Left colon (tissue), 2 donors: ENCODE measurements at places on chromosomes 16 and 17. TPM values are rescaled to one million over a fixed set of nuclear protein-coding genes. Genes with fewer than 3 reads are reported as not detected.

DNA sequence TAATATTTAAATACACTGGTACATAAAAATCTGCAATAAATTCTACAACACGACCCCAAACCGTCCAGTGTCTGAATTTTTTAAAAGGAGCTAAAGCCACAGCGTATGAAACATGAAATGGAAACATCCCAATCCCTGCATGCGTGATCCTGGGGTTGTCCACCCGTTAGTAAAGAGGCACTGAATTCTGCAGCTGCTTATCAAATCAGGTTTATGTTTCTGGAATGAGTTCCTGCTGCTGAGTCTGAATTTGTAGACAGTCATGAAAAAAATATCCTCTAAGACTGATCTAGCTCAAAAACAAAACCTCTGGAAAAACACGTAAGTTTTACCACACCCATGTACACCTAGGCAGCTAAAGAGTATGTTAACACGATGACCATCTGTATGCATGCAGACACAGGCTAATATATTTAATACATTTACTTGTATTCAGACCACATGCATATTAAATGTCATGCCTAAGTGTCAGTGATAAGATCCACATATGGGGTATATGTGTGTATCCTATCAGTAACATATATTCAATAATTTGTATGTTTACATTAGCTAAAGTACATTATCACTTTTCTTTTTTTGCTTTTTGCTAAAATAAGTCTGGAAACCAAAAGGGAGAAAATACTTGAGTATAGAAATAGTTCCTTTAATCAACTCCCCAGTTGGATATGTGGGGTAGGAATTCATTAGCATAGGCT is 420.5 kb upstream of the PSMD7 start:
- DNase-seq: no peak

DNA sequence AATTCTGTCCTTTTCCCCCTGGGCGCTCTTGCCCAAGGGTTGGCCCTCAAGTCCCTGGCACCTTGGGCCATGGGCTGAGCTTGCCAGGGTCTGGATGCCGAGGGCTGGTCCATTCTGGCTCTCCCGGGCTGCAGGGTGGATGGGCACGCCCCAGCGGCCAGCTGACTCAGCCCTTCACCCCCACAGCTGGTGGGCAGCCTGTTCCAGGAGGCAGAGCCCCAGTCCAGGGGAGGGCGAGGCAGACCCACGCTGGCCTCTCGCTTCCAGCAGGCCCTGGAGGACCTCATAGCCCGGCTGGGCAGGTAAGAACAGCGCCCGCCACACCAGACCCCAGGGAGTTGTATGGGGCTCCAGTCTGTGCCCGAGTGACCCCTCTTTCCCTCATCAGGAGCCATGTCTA is 15.0 kb downstream of the MYO15B start:
- DNase-seq: no peak

GRCh38 chr16:48110000-48110399 is 45.8 kb downstream of the ABCC12 start:
- DNase-seq: no peak

DNA sequence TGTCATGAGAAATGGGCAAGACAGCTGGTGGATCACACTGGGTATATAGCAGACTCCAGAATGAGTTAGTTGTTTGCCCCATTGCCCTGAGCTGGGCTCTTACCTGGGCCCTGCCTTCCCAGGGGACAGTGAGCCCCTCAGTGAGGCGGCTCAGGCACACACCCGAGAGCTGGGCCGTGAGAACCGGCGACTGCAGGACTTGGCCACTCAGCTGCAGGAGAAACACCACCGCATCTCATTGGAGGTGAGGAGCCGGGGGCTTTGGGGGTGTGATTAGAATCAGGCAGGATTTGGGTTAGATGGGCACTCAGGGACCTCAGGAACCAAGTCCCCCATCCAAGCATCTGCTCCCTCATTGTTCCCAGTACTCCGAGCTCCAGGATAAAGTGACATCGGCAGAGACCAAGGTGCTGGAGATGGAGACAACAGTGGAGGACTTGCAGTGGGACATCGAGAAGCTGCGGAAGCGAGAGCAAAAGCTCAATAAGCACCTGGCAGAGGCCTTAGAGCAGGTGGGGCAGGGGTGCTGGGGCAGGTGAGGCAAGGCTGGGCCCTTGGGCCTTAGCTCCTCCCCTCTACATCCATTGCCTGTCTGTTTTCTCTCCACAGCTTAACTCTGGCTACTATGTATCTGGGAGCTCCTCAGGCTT is 2.8 kb downstream of the RNF40 start:
- no peak for DNase-seq

GRCh38 chr17:37478187-37478586 is 11.5 kb upstream of the DUSP14 start:
- DNase-seq: no peak

- DNase-seq: no peak
Measured at GRCh38 chr17:58121925-58122324, 26.3 kb upstream of the OR4D1 start.

DNA sequence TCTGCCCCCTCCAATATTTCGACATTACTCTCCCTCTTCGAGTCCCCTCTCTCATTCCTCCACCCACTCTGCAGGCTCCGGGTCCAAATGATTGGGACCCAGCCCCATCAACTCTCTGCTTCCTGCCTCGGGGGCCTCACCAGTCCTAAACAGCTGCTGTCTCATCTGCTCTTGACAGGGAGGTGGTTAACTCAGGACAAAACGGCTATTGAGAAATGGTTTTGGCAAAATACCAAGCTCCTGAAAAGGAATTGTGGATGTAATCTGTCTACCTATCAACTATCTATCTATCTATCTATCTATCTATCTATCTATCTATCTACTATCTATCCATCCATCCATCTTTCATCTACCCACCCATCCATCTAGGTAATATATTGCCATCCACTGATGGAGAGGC is 2.2 kb downstream of the CD300H start:
- DNase-seq: no peak

DNA sequence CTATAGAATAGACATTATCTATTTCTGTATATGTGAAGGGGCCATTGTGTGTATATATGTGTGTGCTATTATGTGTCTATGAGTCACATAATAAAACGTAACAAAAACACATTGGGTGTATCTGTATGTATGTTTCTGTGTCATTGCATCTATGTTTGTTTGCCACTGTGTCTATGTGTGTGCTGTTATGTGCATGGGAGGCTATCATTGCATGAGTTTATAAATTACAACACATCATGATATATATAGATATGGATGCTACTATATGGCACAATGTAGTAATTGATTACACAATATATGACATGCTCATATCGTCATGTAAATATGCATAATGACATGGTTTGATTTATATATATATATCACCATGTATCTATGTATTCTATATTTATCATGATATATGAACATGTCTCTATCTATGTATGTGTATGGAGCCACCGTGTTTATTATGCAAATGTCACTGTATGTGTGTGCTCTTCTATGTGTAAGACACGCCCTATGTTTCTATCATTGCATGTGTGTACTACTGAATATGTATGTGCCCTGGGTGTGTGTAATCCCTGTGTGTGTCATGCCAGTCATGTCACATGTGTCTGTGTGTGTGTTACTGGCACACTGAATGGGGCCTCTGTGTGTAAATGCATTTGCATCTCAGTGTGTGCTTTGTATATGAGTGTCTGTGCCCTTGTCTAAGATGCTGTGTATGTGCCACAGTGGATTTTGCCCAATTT is 1.4 kb upstream of the TSPOAP1 start:
- no peak for DNase-seq

The TSPOAP1 gene
- total RNA-seq: 6.1 TPM

The KRTAP1-5 gene
- total RNA-seq: not detected
